ENCODE measurements at places on chromosomes 16 and 17.

GRCh38 chr16:65285128-65286048, 163.5 kb upstream of the CDH11 start:
- no peak for DNase-seq

DNA sequence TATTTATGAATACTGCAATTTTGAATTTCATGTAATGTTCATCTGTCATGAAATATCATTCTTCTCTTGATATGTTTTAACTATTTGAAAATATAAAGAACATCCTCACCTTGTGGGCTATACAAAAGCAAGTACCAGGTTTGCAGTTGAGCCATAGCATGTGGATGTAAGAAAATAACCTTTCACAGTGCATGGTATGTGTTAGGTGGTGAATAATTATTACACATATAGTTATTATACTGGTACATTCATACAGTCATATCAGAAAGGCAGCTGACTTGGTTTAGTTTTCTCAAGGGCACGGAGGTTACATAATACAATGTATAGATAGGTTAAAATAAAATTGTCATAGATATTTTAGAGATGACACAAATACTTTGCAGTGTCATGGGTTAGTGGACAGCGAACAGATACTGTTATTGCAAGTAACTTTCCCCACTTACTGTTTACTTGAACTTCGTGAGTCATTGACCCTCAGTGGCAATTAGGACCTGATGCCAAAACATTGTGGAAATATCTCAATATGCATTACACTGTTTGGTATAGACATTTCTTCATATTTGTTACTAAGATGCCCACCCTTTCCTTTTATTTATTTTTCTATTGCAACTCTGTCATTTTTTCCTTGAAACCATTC, 445.4 kb upstream of the GOT2 start:
- no peak for DNase-seq

- no peak for DNase-seq
Observed at GRCh38 chr16:56848029-56848936, 16.7 kb upstream of the SLC12A3 start.

DNA sequence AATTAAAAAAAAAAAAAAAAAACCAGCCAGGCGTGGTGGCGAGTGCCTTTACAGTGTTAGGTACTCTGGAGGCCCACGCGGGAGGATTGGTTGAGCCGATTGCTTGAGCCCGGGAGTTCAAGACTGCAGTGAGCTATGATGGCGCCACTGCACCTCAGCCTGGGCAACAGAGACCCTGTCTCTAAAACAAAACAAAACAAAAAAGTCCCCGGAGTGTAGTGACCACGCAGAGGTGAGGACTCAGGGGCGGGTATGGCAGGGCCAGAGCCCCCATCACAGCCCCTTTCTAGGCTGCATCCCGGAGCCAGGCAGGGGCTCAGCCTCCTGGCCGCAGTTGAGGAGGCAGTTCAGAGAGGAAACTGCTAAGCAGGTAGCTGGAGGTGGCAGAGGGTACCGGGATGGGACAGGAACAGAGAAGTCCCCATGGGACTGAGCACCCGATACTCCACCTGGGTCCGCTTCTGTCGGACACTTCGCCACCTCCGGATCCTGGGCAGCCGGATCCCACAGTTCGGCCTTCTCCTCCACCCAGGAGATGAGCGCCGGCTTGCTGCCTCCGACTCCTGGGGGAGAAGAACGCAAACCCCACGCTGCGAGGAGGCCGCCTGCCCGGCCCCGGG, 800 bp downstream of the ZNF747 start:
- no peak for DNase-seq

DNA sequence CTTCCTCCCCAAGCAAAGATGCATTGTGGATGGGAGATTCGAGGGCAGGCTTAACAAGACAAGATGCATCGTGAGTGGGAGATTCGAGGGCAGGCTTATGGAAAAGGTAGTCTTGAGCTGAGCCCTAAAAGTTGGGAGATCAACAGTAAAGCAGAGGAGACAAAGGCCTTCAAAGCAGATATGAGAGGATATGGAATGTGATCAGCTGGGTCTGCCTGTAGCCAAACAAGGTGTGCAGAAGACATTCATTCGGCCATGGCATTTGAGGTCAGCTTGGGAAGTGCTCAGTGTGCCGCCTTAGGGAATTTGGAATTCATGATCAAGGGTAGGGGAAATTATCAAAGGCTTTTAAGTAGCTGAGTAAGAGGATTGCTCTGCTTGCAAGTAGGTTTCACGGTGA, 39.5 kb downstream of the DNAH9 start:
- no peak for DNase-seq

DNA sequence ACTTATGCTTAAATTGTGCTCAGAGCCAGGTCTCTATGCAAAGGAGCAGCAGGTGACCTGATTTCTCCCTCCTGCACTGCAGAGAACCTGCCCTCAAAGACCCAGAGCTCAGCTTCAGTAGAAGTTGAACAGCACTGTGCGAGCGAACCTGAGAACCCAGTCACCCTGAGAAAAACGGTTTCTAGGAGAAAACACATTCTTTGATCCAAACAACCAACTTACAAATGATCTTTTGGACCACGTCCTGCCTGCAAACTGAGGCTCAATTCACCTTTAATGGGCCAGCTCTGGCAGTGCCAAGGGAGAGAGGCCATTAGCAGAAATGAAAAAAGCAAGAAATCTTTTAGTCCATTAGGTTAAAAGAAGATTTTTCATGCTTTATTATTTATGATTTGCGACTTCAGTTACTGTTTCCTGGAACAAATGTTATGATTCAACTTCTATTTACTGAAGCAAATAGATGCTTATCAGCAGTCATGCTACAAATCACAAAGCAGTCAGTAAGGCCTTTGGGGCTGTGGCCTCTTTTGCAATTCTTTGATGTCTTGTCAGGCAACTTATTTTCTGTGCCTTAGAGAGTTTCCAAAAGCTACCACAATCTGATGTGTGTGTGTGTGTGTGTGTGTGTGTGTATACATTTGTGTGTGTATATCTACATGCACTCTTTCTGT, 65.7 kb upstream of the LRRC37A3 start:
- no peak for DNase-seq

DNA sequence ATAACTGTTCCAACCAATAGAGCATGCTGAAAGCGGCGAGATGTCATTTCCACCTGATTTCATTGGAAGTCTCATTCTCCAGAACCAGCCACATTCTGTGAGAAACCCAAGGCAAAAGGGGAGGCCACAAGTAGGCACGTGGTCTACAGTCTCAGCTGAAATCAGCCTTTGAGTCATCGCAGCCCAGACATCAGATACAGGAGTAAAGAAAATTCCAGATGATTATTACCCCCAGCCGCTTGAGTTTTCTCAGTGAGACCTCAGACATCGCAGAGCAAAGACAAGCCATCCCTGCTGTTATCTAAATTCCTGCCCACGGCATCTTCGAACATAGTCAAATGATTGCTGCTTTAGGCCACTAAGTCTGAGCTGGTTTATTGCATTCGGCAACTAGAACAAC, 23.1 kb downstream of the STAT3 start:
- no peak for DNase-seq

GRCh38 chr17:15092762-15093161, 172.4 kb downstream of the PMP22 start:
- no peak for DNase-seq

DNA sequence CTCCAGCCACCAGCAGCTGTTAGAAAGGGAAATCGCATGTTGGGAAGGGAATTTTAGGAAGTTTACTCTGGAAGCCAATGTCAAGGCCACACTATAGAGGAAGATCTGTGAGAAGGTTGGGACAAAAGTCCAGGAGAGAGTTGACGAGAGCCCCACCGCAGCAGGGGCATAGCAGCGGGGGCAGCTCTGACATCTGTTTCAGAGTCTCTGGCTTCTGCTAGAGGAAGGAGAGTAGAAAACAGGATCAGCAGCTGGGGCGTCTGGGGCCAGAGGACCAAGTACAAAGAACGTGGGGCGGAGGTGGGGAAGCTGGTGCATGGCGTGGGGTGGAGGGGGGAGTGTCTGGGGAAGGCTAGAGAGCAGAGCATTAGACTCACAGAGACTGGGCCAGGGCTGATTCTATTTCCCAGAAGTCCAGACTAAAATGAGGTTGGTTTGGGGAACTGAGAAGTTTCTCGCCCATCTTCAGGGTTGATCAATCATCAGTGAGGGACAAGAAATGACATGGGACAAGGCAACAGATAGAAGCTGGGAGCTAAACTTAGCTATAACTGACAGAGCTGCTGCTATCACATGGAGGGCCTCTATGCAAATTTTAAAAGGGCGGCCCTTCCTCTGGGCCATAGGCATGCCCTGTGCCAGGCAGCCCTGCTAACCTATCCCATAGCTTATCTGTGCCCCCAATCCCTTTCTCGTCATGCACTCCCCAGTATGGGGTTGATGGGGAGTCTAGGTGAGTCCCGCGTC, 1.2 kb downstream of the RABEP2 start:
- no peak for DNase-seq

DNA sequence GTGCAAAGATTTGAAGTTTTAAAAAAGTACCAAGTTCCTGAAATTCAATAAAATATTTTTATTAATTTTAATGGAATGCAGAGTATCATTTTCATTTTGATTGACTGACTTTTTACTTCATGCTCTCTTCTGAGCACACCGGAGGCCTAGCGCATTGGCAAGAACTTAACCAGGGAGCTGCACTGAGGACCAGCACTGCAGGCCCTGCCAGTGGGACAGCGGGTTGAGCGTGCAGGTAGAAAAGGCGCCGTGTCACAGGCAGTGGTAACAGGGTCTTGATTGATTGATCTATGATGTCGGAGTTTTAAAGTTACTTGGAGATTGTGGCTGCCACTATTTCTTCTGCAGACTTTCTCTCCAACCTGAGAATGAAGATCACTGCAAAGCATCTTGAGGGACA, 43.7 kb downstream of the WDR45B start:
- DNase-seq, result no peak

DNA sequence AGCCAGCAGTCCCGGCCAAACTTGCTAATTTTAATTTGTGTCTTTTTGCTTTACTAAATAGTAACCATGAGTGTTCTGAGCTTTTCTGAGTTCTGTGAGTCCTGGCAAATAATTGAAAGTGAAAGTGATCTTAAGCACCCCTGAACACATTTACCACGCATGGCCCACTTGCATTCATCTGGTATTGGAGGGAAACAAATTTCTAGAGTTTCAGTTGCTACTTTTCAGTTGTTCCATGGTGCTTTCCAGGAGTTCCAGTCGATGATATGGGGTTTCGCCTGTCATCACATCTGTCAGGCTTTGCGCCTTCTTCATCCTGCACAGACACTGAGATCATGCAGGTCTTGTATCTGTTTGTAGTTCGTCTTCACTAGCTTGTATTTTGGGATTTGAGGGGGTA, 44.1 kb downstream of the CRLF3 start:
- no peak for DNase-seq

DNA sequence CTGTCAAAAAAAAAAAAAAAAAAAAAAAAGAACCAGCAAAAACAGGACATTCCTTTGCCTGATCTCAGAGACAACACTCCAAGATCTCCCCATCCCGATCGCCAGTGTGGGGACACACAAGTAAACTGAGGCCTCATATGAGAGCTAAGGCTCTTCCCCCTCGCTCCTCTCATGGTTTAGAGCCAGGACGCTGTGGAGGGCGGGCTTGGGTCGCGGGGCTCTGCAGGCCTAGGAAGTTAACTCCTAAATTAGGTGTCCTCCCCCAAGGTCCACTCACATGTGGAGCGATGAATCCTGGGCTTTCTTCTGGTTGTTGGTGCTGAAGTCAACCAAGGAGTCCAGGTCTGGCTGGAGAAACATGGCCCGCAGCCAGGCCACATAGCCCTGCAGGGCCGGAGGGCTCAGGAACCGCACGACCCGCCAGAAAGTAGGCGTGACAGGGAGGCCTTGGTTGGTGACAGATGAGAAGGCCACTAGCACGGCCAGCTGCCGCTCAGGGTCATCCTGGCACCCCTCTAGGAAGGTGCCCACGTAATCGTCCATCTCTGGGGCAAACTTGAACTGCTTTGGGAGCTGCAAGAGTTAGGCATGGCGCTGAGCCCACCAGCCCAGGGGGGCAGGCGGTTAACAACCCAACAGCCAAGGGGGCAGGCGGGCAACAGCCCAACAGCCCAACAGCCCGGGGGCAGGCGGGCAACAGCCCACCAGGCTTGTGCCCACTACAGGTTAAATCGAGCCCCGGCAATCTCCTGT, 5.2 kb downstream of the MYBBP1A start:
- DNase-seq, result no peak

GRCh38 chr17:67573987-67574657, 143.6 kb upstream of the NOL11 start:
- no peak for DNase-seq

GRCh38 chr17:81428948-81429774, 33.9 kb downstream of the BAHCC1 start:
- DNase-seq, result no peak

DNA sequence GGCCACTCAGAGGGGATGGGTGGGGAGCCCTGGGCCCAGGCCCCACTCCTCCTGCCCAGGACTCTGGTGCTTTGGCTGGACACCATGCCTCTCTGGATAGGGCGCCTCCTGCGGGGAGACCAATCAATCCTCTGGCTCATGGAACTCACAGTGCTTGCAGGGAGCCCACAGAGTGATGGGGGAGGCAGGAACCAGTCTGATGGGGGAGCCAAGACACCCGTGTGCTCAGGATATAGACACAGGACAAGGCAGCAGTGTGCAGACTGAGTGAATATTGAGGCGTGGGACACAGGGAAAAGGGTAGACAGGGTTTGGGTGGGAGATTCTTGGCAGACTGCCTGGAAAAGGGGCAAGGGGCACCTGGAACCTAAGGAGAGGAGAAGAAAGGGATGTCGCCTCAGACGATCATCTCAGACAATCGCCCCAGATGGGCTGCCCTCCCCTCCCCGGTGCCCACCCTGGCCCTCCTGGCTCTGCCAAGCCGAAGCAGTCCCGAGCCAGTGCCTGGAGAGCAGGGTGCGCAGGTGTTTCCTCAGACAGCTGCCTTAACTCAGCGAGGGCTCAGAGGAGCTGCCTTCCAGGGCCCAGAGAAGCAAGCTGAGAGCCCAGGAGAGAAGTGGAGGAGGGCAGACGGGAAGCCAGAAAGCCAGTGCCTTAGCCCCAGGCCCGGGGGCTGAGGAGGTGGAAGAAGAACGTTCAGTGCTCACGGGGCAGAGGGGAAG, 37.4 kb upstream of the DLX4 start:
- no peak for DNase-seq

- no peak for DNase-seq
Observed at GRCh38 chr16:986925-987582, 5.5 kb downstream of the SOX8 start.

DNA sequence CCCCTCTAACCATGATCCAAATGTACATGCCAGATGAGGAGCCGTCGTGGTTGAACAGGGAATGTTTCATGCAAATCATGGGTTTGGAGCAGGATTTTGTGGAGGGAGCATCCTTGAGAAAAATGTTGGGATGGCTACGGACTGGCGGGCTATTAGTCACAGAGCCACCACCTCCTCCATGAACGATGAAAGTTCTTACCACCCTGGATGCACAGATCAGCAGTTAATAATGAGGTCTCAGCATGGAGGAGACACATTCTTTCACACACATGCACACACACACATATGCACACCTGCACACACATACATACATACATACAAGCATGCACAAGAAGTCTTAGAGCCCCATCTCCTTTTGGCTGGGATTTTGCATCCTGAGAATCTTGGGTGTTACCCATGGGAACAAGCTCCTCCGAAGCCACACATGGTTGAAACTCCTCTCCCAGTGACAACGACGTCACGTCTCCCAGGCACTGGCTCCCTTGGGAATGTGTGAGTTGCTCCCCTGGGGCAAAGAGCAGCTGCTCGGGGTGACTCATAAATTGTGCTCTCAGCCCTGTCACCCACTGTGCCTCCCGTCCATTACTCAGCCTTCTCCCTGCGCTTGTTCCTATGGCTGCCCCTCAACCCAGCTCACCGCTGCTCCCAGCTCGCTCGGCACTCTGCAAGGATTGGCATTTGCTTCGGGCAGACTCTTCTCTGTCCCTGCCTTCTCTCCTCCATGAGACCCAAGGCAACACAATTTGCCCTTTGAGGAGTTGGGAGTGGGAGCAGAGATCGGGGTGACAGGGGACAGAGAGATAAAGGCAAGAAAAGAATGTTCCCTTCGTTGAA, 344.6 kb downstream of the SOX9 start:
- DNase-seq, result no peak

Data from neuronal stem cell (in vitro differentiated cells).